ENCODE measurements at places on chromosomes 2 and 18.
A peak's percentile ranks its signal among the peaks of the same experiment; 100 is the strongest.

GRCh38 chr2:99476629-99477028, 13.2 kb downstream of the REV1 start:
- no peak for DNase-seq

GRCh38 chr2:9307535-9307934, 100.9 kb downstream of the ASAP2 start:
- no peak for DNase-seq

DNA sequence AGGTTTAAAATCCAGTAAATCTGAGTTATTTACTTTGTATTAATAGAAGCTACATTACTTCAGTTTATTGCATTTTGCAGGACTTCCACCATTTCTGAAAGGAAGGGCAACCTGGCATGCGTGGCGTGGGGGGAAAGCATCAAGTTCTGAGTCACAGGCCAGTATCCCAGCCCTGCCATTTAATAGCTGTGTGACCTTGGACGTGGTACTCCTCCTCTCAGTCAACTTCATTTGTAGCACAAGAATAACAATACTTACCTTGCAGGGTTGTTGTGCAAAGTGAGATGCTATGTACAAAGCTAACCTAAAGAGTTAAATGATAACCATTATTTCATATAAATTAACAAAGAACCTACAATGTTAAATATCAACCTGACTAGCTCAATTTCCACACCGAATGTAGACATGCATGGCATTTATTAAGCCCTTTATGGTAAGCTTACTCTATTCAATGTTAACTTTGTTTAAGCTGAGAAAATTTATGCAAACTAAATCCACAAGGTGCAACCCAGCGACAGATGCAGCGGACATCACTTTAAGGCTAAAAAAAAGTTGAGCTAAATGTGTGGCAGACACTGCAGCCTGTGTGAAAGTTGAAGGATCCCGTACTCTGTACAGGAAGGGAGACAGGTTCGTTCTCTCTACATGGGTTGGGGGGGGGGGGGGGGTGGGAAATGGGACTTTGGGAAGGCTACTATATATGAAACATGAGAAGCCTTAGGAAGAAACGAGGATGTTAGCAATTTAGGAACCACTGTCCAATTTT, 17.2 kb upstream of the STPG4 start:
- no peak for DNase-seq

- DNase-seq = no peak
Observed at GRCh38 chr2:48268671-48269070, 261.3 kb upstream of the STON1 start.

DNA sequence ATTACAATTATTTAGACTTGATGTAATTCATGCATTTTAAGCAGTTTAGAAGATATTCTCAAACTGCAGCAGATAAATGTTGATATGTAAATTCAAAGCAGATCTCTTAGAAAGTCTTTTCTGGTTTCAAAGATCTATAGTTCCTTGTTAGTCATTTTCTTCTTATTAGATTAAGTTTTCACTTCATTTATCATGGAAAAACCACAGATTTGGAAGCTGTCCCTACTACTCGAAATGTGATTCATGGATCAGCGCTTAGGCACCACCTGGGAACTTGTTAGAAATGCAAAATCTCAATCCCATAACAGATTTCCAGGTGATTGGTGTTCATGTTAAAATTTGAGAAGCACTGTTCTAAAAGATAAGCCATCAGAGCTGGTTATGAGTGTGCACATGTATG, 92.8 kb upstream of the CDH2 start:
- no peak for DNase-seq

- no peak for DNase-seq
Observed at GRCh38 chr2:45895241-45895861, 243.9 kb downstream of the PRKCE start.

DNA sequence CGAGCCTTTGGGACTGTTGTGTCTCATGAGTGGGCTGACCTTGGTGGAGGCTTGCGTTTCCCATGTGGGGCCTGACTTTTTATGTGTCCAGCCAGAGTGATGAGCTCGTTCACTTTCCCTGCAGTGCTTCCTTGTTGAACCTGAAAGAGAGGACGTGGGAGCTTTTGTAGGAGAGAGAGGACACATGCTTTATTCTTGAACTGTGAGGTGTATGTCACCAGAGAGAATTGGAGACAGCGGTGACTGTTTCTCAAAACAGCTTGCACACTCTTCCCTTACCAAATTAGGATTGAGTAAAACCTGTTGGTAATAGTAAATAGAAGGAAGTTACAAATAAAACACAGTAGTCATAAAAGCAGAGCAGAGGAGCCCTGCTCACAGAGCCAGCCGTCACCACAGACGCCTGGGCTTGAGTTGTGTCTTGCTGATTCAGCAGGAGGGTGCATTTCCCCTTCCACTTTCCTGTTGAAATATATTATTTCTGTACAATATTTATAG, 60.7 kb downstream of the INPP4A start:
- DNase-seq = peak; percentile 71

DNA sequence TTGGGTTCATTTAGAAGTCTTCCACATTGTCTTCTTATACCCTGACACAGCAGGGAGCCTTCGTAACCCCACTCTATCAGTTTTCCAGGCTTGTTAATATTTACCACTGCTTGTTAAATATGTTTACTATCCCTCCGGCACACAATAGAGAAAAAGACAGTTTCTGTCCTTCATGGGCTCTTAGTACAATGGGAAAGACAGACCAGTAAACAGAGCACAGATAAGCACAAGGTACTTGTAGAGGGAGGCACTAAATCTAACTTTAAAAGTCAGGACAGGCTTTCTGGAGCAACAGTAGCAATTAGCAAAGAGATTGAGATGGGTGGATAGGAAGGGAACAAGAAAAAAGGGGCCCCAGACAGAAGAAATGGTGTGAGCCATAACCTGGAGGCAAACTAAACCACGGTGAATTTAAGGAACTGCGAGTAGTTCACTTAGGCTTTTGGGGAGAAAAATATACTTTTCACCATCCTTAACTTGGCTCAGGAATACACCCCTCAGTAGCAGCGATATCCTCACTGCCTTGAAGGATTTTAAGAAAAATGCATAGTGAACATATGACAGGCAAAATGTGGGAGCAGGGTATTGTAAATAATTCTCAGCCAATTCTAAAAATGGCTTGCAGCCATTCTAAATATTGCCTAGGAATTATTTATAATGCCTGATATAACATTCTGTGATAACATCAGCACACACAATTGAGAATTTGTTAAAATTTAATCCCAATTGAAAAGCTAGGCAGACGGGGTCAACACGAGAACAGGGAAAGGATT, 383.7 kb downstream of the CDH2 start:
- DNase-seq = no peak

- peak; percentile 38 for DNase-seq
Observed at GRCh38 chr2:96867756-96868554, 1.9 kb downstream of the SEMA4C start.

GRCh38 chr2:187581125-187581896, 27.1 kb upstream of the TFPI start:
- peak; percentile 23 for DNase-seq

All from CD4-positive, alpha-beta T cell treated with Interleukin-1 beta for 1 hour (primary cell).